ENCODE measurements at places on chromosomes 16 and 17.

- peak; percentile 12 for DNase-seq
These were observed 3.7 kb downstream of the ADAD2 start for GRCh38 chr16:84194470-84195200.

DNA sequence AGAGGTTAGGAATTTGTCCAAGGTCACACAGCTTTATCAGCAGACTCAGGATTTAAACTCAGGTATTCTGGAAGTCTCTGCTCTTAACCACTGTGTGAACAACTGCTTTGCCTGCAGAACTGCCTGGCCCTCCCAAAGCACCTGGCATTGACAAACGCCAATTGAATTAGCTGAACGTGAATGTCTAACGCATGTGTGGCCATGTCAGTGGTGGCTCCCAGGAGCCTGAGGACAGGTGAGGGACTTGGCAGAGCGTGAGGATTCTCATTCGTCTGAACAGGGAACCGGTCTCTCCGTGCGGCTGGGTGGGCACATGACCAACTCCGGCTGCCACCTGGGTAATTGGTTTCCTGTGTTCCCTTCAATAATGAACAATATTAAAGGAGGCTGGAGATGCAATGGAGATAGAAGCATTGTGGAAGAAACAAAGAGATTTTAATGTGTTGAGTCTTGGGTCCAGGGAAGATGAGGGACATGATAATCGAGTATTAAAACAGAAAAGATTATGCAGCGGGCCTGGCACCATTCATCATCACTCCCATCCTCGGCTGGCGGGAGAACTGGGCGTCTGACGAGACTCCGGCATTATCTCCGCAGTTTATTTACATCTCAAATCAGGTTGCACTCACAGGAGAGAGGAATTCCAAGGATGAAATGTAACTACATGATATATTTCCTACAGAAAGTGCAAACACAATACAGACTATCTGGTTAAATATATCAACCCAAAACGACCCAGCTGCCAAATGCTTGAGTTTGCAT, 113.5 kb downstream of the NPIPB5 start:
- DNase-seq, result no peak

GRCh38 chr16:69040144-69040909, 65.1 kb upstream of the HAS3 start:
- DNase-seq, result no peak

DNA sequence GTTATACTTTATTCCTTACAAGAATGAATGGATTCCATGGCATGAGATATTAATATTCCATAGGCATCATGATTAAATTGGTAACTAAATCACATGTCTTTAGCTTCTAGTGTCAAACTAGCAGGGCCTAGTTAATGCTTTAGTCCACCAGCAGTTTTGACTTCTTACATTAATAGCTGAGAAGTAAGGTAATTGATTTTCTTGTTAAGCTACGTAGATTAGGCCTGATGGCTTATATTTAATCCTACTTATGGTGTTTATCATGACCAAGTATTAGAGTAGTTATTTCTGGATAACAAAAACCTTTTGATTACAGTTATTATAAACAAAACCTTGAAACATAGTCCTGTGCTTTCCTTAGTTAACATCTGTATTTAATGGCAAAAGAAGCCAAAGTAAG, 184.5 kb downstream of the TANC2 start:
- no peak for DNase-seq

DNA sequence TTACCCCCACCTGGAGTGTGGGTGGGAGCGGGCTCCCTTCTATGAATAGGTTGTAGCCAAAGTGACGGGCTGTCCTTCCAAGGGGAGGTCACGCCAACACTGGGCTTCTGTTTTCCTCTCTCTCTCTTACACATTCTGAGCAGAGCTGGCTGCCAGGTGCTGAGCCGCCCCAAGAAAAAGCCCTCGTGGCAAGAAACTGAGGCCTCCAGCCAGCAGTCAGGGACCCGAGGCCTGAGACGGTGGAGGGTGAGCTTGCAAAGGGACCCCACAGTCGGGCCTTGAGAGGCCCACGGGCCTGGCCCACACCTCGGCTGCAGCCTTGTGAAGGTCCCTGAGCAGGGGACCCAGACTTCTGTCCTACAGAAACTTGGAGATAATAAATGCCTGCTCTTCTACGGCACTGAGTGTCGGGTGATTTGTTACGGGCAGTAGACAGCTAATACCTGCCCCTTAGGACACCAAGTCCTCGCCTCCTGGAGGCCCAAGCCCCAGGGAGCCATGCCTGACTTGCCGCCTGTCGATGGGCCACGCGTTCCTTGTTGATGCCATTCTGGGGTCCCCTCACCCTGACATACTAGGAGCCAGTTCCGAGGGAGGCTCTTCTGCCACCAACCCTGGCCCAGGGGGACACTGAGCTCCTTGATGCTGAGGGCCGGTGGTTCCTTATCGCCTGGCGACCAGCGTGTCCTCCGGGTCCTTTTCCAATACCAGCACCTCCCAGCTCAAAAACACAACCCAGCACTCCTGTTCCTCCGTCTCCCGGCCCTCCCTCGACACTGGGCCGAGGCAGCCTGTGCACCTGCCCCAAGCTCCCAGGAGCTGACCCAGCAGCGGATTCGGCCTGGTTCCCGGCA, 26.1 kb downstream of the SLC25A10 start:
- no peak for DNase-seq

DNA sequence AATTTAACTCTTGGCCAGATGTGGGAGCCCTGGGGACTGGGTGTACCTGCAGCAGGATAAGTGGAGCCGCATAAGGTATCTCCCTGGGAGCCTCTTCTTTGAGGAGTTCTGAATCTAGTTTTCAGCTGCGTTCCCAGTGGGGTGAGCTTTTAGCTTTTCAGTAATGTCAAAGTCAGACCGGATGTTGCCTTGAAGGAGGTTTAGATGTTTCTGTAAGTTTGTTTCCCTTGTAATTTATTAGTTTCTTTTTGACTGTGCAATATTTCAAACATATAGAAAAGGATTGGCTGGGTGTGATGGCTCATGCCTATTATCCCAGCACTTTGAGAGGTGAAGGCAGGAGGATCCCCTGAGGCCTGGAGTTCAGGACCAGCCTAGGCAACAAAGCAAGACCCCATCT, 98.6 kb upstream of the EEF2KMT start:
- no peak for DNase-seq

DNA sequence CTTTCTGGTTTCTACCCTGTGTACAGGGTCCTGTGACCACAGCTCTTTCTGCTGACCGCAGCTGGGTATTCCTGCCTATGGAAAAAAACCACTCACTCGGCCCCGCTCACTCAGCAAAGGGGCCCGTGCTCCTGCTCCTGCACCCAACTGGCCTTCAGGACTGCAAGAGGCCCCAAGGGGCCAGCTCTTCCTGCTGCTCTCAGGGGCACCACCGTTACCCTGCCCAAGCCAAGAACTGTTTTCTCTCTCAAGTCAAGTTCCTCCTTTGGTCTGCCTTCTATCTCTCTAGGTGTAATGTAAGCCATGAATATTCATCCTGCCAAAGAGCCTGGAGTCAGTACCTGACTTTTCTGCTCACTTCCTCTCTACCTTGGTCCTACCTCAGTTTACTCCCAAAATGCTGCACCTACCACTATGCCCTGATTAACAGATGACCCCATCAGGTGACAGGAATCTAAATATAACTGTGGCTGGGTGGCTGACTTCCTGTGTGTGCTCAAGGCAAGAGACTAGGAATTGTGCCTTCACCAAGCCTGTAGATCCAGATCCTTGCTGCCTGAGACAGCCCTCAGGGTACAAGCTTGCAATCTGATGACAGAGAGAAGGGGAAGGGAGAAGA, 20.4 kb upstream of the SCIMP start:
- DNase-seq, result no peak

DNA sequence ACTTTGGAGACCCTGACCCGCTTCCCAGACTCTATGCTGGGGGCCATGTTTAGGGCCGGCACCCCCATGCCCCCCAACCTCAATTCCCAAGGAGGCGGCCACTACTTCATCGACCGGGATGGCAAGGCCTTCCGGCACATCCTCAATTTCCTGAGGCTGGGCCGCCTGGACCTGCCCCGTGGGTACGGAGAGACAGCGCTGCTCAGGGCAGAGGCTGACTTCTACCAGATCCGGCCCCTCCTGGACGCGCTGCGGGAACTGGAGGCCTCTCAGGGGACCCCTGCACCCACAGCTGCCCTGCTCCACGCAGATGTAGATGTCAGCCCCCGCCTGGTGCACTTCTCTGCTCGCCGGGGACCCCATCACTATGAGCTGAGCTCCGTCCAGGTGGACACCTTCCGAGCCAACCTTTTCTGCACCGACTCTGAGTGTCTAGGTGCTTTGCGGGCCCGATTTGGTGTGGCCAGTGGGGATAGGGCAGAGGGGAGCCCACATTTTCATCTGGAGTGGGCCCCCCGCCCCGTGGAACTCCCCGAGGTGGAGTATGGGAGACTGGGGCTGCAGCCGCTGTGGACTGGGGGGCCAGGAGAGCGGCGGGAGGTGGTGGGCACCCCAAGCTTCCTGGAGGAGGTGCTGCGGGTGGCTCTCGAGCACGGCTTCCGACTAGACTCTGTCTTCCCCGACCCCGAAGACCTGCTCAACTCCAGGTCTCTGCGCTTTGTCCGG, 1.1 kb downstream of the KCTD11 start:
- no peak for DNase-seq

DNA sequence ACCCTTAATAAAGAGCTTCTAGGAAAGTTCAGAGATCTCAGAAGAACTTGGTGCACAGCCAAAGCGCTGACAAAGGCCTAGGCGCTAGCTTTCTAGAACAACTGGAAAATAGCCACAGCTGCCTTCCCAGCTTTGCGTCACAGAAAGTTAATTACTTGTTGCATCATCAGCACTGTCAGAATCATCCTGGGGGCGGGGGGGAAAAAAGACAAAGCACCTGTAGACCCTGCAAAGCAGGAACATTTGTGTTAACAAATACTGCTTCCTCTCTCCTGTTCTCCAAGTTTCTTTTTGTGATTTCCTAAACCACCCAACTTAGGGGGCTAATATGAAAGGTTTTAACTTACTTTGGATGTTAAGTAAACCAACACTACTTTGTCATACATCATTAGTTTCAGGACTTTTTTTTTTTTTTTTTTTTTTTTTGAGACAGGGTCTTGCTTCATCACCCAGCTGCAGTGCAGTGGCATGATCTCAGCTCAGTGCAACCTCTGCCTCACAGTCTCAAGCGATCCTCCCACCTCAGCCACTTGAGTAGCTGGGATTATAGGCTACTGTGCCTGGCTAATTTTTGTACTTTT, 4.8 kb upstream of the AARSD1 start:
- no peak for DNase-seq

GRCh38 chr17:7237761-7238419, 1.4 kb downstream of the PHF23 start:
- peak; percentile 90 for DNase-seq

- DNase-seq, result no peak
These were observed 246.6 kb upstream of the MAF start for GRCh38 chr16:79847101-79847500.

DNA sequence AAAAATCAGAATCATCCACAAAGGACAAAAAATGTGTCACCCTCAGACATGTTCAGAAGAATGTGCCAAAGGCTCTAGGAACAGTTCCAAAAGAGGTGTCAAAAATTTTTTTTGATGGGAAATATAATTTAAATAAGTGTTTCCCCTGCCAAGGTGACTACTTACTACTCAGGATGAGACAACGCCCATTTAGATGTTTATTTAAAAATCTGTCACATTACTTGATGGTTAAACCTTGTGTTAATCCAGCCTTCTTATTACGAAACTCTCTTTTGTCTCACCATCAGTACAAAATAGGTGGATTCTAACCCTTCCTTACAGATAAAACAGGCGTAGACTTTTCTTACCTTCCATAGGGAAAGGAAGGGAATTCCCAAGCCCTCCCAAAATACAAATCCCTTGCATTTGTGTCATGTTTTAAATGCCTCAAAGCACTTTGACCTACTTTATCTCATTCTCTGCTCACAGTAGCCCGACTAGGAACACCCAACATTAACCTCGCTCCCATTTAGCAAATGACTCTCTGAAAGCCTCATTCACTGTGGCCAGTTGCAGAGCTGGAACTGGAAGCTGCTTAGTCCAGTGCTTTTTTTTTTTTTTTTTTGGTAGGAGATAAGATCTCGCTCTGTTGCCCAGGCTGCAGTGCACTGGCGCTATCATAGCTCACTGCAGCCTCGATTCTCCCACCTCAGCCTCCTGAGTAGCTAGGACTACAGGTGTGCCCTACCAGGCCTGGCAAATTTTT, 5.8 kb upstream of the GNA13 start:
- no peak for DNase-seq

- DNase-seq, result no peak
These were observed 7.2 kb downstream of the ARL2BP start for GRCh38 chr16:57252148-57252721.

GRCh38 chr17:66547151-66547865, 244.9 kb downstream of the PRKCA start:
- DNase-seq, result peak; percentile 67

DNA sequence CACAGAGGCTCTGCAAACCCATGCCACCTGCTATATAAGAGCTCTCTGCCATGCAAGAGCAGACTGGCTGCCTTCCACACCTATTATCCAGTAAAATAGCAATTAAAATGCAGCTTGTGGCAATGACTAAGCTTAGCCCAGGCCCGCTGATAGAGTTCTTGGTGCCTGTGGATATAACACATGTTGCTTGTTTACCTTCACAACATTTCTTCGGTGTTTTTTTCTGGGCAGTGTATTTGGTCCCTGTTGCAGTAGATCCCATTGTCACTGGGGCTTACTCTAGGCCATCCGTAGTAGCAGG, 63.5 kb downstream of the SPECC1 start:
- DNase-seq, result no peak

- no peak for DNase-seq
These were observed 55.8 kb downstream of the SALL1 start for GRCh38 chr16:51095084-51095881.

DNA sequence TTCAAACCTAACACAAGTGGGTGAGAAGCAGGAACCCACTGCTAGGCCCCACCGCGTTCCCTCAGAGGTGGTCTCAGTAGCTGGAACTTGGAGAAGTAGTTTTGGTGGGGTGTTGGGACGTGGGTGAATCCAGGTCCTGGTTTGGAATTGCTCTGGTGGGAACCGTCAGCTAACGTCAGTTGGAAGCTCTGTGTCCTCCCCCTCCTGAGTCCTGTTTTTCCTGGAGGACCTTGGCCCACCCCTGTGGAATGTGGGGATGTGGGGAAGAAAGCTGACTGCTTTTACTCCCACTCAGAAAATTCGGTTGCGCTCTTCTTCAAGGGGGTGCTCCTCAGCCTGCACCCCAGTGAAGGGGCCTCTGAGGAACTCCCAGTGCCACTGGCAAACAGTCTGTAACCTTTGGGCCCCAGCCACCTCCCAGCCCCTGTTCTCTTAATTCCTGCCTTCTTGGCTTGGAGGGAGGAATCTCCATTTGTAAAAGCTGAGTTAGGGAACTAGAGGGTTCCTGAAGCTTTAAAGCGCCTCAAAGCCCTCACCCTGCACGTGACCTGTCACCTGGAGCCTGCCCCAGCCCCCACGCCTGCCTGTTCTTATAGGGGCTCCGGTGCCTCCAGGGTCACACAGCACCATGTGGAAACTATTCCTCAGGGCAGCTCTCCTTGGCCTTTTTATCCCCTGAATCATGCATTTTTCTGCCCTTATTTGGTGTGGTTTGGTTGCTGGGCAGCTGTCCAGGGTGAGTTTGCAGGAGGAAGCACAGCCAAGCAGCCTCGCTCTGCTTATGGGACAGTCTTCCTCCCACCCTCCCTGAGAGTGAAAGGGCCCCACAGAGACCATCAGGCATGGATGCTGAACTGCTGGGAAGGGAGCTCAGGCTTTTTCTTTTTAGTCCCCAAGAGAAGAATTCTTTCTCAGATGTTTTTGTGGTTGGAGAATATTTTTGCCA, 16.2 kb upstream of the NAGLU start:
- DNase-seq, result no peak

Data from activated CD4-positive, alpha-beta T cell treated with anti-CD3 and anti-CD28 coated beads, Interleukin-2, Interleukin-6, amounts not matched to agents 100 ng/mL and 50 ng/mL, durations not matched to agents 16 hours and 8 hours (primary cell).